ENCODE measurements at places on chromosomes 5 and 9.

GRCh38 chr9:100602342-100602801, 24.5 kb downstream of the CAVIN4 start:
- DNase-seq: no peak

GRCh38 chr9:111149018-111149759, 110.9 kb upstream of the LPAR1 start:
- DNase-seq: no peak

GRCh38 chr9:131610231-131610761, 65.0 kb downstream of the PRRT1B start:
- no peak for DNase-seq

DNA sequence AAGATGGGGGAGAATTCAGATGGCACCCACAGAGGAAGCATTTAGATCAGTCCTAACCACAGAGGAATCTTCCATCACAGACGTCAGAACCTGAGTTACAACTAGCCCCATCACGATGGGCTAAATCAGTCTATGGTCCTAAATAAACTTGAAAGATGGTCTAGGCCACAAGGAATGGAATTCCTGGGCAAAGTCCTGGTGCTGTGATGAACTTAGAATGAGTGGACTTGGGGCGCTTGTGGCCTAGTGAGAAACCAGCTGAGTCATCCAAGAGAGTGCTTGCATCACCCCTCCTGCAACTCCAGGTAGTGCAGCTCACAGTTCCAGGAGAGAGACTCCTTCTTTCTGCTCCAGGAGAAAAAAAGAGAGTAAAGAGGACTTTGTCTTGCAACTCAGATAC, 722.9 kb upstream of the RGMB start:
- no peak for DNase-seq

DNA sequence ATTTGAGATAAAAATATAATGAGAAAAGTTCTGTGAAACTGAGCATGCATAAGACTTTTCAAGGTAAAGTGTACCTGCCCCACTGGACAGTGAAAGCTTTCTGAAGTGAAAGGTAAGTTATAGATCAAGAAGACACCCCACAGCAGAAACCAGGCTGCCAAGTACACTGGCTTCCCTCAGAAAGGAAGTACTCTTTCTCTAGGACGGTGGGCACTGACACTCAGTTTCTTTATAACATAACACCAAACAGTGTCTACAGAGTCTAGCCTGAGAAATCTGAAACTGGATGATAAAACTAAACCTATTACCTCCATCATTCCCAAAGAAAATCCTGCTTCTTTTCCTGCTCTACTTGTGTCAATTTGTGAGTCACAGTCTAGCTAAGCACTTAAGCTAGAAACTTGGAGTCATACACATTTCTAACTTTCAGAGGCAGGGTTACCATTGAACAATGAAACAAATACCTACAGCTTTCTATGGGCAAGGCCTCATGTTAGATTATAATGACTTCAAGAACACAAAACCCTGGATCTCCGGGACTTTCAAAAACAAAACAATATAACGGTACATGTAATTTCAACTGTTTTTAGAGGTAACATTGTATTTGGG, 136.7 kb downstream of the CPLANE1 start:
- DNase-seq: no peak

DNA sequence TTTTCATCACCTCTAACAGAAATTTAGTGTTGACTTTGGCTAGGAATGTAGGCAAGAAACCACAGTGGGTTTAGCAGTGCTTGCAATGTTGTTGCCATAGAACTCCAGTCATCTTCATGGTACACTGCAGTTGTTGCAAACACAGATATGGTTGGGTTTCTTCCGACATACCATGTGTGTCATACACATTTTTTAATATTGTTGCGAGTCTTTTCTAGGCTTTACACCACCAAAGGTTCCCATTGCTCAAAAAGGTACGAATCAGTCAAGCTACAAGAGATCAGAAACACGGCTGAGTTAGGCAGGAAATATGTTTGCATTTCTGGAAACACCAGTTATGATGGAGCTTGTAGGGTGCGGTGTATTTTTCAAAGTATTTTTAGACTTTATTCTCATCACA, 172.4 kb downstream of the SYK start:
- no peak for DNase-seq

GRCh38 chr9:109507421-109507838, 9.3 kb upstream of the PTPN3 start:
- no peak for DNase-seq

- no peak for DNase-seq
Observed at GRCh38 chr5:154312576-154312975, 122.0 kb downstream of the GALNT10 start.

DNA sequence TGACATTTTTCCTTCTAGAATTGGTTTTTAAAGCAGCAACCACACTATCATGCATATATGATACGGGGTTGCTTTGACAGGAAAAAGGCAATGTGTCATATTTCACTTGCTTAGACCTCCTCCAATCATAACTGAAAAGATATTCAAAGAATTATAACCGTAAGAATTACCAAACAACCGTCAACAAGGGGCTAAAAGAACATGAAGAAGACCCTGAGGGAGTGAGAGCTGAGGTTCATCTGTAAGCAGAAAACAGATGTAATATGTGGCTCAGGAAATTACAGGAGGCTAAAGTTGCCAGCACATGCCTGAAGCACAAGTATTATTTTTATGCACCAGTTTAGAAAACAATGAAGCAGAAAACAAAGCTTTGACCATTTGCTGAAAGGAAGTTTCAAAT, 78.9 kb downstream of the APBA1 start:
- DNase-seq: no peak

DNA sequence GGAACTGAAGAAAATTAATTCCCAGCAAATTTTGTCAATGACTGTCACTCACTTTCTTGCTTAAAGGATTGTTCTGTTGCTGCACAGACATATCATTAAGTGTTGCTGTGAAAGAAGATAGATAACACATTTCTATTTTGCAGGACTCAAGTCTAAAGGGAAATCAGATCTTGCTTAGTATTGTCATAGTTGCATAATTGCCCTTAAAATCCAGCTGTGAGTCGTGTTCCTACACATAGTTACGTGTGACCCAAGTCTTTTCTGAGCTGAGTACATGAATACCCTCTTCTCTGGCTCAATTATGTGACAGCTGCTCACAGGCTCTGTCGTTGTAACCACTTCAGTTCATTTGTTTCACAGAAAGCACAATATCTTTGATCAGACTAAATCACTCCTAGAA, 390.8 kb downstream of the DTWD2 start:
- no peak for DNase-seq

GRCh38 chr9:88533951-88534455, 975 bp upstream of the NXNL2 start:
- no peak for DNase-seq

DNA sequence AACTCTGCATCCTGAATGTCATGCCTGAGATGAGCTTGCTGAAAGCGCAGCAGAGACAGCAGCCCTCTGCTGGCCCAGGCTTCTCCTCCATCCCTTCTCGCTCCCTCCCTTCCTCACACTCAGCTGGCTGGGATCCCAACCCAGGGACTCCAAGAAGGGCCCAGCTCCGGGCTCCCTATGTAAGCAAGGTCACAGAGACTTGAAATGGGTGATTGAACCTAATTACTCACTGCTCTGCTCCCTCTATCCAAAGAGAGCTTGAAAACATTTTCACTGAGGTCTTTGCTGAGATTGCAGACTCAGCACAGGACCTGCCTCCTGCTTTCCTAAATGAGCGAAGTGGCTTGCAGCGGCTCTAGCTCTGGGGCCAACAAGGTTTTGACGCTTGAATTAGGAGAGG, 42.8 kb downstream of the RAPGEF1 start:
- no peak for DNase-seq

- no peak for DNase-seq
Observed at GRCh38 chr9:127188396-127188795, 66.0 kb upstream of the ANGPTL2 start.

DNA sequence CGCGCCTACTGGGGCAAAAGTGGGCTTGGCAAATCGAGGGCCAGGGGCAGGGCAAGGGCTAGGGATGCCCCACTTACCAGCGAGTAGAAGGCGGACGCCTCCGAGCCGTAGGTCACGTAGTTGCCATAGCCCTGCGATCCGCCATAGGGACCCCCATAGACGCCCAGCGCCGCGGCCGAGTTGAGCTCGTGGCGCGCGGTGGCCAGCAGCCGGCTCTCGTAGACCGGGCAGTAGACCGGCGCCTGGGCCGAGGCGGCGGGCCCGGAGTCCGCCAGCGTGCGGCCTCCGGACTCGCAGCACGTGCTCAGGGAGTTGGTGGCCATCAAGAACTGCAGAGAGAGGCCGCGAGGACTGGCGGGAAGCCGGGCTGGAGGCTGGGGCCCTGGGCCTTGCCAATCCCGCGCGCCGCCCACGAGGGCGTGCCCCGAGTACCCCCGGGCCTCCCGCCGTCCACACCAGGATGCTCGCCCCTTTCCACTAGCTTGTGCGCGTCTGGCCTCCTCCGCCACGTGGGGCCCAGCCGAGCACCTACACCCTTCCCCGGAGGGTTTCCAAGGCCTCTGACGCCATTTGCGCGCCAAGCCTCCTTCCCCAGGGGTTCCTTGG, 891 bp downstream of the IRX4 start:
- DNase-seq: no peak

DNA sequence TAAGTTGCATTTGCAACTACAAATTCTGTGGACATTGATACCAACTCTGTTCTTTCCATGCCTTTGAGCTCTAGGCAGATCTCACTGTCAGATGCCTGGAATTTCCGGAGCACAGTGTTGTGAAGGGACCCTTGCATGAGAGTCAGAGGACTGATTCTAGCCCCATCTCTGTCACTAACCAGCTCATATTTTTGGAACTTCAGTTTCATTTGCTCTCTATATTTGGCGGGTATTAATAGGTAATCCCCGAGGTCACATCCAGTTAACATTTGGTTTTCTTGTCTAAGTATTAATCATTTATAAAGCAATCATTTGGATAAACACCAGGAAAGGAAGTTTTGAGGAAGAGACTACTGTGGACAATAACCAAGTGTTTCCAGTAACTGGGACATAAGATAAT, 115.7 kb downstream of the MAN2A1 start:
- DNase-seq: no peak

DNA sequence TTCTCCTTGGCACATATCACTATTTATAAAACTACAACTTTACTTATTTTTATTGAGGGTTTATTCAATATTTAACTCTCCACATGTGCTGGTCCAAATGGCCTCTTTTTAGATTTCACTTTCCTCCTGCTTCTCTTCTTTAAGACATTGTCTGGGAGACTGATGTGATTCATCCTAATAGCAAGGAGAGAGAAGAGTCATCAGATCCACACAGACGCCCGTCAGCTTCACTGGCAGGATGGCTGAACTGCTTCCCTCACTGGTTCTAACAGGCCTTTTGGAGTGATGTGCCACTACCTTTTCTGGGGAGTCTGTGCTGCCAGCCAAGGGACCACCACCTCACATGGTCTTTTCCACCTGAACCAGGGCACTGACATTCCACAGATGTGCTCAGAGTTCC, 16.5 kb upstream of the ROR2 start:
- no peak for DNase-seq

- DNase-seq: no peak
Observed at GRCh38 chr5:60961685-60962084, 16.7 kb downstream of the NDUFAF2 start.

- no peak for DNase-seq
Observed at GRCh38 chr5:176716320-176716719, 69.0 kb downstream of the TSPAN17 start.

DNA sequence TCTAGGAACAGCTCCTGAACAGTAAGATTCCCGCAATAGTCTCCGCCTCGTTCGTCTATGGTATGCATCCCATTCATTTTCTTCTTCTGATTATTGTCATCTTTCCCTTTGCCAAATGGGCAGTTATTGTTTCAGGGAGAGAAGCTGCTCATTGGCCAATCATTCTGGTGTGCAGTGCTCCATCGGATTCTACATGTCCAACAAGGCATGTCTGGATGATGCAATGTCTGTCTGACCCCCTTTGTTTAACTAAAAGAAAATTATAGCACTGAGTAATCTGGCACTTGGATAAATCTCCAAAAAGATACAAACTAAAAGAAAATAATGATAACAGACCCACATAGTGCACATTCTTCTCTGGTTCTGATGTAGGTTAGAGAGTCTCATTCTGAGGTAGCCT, 515.6 kb upstream of the DMAC1 start:
- DNase-seq: no peak

- DNase-seq: no peak
Observed at GRCh38 chr5:72314571-72315172, 5.4 kb downstream of the MRPS27 start.

- DNase-seq: no peak
Observed at GRCh38 chr9:27453860-27454553, 70.1 kb upstream of the IFNK start.

GRCh38 chr5:121757753-121758152, 93.9 kb upstream of the FTMT start:
- DNase-seq: no peak

- DNase-seq: peak; percentile 15
Observed at GRCh38 chr9:38621434-38622287, 1.3 kb upstream of the ANKRD18A start.

GRCh38 chr5:140734354-140734753, 34.1 kb downstream of the ZMAT2 start:
- DNase-seq: no peak

GRCh38 chr5:50415912-50416311, 25.2 kb downstream of the EMB start:
- DNase-seq: no peak

DNA sequence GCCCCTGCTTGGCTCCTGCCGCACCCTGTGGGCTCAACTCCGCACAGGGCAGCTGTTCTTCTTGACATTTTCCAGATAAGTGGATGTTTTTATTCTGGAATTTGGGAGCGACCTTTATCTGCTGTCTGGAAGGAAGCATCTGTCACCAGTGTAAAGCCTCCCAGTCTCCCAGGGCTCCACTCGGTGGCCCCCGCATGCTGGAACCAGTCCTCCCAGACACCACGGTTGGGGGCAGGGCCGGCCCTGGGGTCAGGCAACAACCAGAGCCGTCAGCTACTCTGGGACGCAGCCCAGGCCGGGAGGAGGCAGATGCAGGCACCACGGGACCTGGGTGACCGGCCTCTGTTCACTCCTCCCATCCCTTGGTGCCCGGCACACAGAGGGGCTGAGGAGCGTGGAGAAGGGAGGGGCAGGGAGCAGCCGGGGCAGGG, 92.8 kb upstream of the ADAMTS2 start:
- DNase-seq: no peak

DNA sequence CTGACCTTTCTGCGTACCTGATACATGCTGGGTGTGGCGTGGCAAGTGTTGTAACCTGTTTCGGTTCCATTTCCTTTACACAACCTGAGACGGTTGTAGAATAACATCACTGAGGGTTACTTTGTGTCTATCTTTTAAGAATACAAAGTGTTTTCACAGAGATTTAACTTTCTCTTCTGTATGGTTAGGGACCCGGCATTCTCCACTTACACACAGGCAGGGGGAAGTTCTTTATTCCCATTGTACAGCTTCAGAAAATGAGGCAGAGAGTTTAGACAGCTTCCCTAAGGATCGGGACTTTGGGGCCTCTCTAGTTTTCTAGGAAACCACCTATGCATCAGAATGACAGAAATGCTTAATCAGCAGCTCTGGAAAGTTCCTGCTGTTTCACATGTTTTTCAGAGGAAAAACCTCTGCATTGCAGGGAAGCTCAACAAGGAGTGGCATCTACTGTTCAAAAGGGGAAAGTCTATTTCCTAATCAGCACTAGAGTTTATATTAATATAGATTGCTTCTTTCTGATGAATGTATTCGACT, 41.3 kb downstream of the CAST start:
- DNase-seq: no peak

GRCh38 chr5:102718819-102719218, 36.3 kb upstream of the PAM start:
- DNase-seq: no peak
